ENCODE measurements at places on chromosomes 13 and 19. TPM values are rescaled to one million over a fixed set of nuclear protein-coding genes. Genes with fewer than 3 reads are reported as not detected.

FSD1 gene
- total RNA-seq: 9.6 TPM

ATP8A2 gene
- total RNA-seq: not detected

KMT2B gene
- 48.1 TPM for total RNA-seq

CYP2A7 gene
- total RNA-seq: not detected

RUBCNL gene
- total RNA-seq: 0.28 TPM

SHISA7 gene
- not detected for total RNA-seq

CCL25 gene
- not detected for total RNA-seq

GPC5 gene
- 0.09 TPM for total RNA-seq

LILRB5 gene
- total RNA-seq: 0.05 TPM

GARIN5A gene
- total RNA-seq: 2.0 TPM

NPAS1 gene
- total RNA-seq: 7.0 TPM

SMIM44 gene
- not detected for total RNA-seq

KISS1R gene
- total RNA-seq: 0.28 TPM

KIR3DL1 gene
- total RNA-seq: not detected
